ENCODE measurements at places on chromosomes 13 and 19.
A peak's percentile ranks its signal among the peaks of the same experiment; 100 is the strongest.

GRCh38 chr19:1361601-1362386 lies 21.9 kb upstream of the NDUFS7 start:
- peak; percentile 91 for DNase-seq

GRCh38 chr19:10230861-10231611 lies at the start of gene S1PR2:
Gene S1PR2 (minus strand): TSS chr19:10231331. CDS start chr19:10224905, 6,426 bp downstream.
- DNase-seq = peak; percentile 12

GRCh38 chr19:35352177-35352447 lies 4.4 kb downstream of the FFAR1 start:
- no peak for DNase-seq

GRCh38 chr19:5706876-5707573 lies 12.9 kb downstream of the LONP1 start:
- no peak for DNase-seq

DNA sequence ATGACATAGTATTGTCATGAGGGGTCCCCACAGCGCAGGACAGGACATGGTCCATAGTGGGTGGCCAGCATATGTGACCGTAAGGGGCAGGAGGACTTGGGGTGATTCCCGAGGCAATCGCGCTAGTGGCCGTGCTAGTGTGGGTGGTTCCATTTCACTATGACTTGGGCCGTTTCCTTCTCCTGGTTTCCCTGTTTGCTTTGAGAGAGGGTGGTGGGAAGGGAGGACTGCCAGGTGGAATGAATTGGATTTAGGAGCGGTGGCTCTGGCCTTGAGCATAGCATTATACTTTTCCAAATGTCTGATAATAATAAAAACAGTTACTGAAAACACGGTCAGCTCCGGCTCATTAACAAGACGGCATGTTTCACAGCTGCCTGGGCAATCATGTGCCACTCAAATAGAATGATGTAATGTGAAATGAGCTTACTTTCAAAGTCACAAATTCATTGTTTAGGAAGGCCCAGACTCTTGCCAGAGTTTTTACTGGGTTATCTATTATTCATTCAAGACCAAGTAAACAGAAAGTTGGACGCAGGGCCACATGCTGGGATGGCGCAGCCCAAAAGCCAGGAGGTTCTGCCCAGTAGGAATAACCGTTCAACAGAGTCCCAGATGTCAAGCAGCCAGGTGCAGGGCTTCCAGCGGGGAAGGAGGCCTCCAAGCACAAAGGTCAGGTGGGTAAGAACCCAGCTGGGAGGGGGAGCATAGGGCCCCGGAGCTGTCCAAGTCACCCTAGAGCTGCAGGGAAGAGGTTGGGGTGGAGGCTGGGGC lies 19.6 kb upstream of the SLC15A1 start:
- DNase-seq = no peak

DNA sequence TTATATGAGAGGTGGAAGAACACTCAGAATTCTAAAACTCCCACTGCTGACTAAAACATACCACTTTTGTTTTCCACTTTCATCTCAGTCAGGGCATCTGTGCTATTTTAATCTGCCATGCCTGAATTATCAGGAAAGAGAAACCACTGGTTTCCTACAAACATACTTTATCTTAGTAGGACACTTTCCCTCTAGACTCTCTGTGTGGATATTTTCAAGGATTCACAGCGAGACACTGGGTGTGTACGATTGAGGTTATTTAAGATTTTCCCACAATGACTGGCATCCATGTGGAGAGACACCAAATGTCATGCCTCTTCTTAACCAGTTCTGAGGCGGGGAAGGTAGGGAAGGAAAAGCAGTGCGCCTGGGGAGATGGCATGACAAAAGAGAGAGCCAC lies 212.2 kb downstream of the ENOX1 start:
- DNase-seq = no peak

DNA sequence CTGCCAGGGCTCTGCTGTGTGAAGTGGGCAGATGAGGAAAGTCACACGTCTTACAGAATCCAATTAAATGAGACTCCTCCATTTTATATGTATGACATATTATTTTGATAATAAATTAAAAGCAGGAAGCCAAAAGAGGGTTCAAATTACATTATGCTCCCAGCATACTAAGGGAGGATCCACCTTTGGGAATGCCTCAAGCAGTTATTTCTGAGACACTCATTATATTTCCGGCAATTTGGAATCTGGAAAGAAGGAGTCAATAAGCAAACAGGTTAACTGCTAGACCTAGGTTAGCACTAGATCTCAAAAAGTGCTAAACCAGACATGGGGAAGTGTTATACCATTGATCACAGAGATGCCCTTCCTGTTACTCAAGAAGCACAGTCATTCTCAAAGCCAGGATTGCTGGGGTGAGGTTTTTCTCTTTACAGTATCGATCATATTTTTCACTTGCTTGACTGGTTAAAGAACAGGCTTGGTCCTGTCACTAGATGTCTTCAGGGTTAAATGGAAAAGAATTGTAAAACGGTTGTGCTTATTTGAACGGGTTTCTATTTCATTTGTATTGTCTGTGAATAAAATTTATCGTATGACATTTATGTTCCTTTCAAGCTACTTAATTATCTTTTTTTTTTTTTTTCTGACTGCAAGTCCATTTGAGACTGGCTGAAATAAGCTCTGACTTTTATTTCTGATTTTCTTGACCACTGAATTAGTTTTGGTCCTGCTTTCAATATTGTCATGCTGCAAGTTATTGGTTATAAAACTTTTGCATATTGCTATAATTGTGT lies 523.2 kb downstream of the KLF12 start:
- DNase-seq = no peak

DNA sequence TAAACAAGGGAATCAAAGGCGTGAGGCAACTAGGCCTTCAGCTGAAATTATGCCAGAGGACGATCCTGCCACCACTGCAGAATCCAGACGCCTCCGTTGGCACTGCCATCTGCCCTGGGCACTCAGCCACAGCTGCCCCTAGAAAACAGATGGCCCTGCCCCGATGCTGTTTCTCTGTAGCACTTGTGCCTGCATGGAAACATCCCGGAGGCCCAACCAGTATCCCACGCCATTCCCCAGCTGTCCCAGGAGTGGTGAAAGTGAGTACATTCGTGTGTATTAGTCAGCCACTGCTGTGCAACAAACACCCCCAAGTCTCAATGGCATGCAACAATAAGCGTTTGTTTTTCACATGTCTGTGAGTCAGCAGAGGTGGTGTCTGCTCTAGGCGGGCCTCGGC lies 8.9 kb upstream of the CRTC1 start:
- no peak for DNase-seq

GRCh38 chr13:114013952-114014629 lies 40.2 kb upstream of the C13orf46 start:
- no peak for DNase-seq

DNA sequence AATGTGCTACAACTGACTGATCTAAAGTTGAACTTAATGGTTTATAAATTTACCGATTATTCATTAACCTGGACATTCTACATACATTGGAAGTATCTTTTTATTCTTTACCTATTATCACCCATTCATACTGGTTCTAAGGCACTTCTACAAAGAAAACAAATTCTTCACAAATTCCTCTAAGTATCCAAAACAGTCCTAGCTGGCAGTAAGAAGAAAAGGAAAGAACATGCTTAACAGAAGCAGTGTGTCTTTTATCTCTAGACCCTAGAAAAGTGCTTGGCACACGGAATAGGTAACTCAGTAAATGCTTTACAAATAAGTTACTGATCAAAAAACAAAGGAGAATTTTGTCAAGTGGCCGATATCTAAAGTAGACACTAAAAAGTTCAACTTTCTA lies 32.8 kb downstream of the TSC22D1 start:
- DNase-seq = no peak

All from RCC 7860 (cell line).